ENCODE measurements at places on chromosomes 16 and 17. TPM values are rescaled to one million over a fixed set of nuclear protein-coding genes. Genes with fewer than 3 reads are reported as not detected.
A peak's percentile ranks its signal among the peaks of the same experiment; 100 is the strongest.

MT1M gene
- polyA plus RNA-seq = not detected

RUSF1 gene
- polyA plus RNA-seq = 70.6 TPM

ITGA2B gene
- 10.0 TPM for polyA plus RNA-seq

LLGL1 gene
- 27.4 TPM for polyA plus RNA-seq

TP53TG3F gene
- polyA plus RNA-seq = not detected

NR1D1 gene
- 3.1 TPM for polyA plus RNA-seq

LGALS9B gene
- polyA plus RNA-seq = not detected

CCL16 gene
- 0.19 TPM for polyA plus RNA-seq

CD300A gene
- 1.5 TPM for polyA plus RNA-seq

DNA sequence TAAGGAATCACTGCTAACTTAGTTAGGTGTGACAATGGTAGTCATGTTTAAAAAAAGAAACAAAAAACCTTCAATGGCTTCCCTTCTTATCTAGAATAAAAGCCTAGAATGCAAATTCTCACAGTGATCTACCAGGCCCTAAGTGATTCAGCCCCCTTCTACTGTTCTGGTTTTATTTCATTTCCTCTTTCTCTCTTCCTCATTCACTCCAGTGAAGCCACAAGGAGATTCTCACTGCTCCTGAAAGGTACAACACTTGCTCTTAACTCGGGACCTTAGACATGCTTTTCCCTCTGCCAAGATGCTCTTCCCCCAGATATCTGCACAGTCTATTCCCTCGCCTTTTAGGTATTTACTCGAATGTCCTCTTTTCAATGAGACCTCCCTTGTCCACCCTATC lies 3.7 kb downstream of the PIGS start:
- no peak for DNase-seq

- no peak for DNase-seq
Observed at GRCh38 chr17:7550344-7550743, 1.5 kb downstream of the TNFSF12 start.

DNA sequence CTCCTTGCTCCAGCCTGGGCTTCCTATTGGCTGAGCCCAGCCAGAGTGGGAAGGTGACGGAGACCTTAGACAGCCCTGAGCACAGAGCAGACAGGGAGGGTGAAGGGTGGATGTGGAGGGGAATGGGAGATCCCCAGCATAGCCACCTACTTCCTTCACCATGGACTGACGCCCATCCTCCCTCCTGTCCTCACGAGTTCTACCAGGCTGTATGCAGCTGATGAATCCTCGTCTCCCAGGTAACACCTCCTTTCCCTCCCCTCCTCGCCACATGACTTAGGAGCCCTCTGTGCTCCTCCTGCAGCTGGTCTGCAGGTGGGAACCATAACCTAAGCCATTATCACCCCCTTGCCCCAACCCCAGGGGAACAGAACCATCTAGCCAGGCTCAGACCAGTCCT lies 9.0 kb upstream of the CRHR1 start:
- DNase-seq = no peak

DNA sequence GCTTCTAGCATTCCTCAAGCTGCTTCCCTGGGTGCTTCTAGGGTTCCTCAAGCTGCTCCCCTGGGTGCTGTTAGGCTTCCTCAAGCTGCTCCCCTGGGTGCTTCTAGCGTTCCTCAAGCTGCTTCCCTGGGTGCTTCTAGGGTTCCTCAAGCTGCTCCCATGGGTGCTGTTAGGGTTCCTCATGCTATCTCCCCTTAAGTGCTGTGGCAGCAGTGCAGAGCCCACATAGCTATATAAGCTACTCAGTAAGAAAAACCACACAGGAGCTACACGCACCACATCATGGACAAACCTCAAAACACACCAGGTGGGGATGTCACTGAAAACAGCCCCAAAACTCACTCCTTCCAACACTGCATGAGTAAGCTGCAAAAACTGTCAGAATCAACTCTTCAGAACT lies 35.2 kb downstream of the ANKRD11 start:
- no peak for DNase-seq

DNA sequence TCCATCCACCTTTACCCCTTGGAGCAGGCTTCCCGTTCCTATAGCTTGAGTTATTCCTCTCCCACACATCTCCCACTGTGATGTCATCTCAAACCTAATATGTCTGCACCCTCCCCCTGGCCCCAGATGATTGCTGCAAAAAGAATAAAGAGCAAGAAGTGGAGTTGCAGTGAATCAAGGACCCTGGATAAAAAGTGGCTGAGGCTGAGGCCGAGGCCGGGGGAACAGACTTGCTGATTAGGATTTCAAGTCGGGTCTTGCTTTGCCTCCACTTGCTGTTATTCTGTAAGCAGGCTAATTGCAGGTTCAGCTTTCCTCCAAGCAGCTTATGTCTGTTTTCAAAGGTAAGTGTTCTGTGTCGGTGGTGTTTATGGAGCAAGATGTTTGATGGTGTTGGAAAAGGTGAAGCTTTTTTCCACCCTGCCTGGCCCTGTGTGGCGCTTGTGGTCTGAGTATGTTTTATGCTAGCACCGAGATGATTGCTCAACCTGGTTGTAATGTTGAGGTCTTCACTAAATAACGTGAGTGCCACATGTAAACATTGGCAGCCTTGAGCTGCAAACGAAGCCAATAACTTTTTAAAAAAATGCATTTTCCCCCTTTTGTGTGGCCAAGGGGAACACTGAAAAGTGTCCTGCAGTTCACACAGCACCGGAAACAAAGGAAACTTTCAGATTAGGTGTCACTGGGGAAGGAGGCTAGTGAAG lies 15.4 kb downstream of the HS3ST3B1 start:
- no peak for DNase-seq

GRCh38 chr16:22321340-22322001 lies 24.3 kb downstream of the POLR3E start:
- peak; percentile 47 for DNase-seq

DNA sequence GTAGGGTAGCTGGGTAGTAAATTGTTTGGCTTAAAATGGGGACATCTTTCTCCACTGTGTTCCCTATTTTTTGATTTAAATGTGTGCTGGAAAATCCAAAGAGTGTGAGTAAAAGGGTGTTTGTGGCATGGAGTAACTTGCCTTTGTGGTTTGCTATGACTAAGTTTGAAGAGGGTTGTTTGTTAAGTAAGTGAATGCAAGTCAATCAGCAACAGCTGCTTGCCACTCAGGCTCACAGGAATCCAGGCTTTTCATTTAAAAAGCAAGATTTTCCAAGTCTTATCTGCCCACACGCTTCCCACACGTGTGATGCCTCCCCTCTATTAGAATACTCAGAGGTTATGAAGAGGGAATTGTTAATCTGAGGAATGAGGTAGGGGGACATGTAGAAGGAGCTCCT lies 847.7 kb upstream of the RBFOX1 start:
- DNase-seq = no peak

GRCh38 chr17:54982399-54982798 lies 13.8 kb downstream of the STXBP4 start:
- DNase-seq = no peak

DNA sequence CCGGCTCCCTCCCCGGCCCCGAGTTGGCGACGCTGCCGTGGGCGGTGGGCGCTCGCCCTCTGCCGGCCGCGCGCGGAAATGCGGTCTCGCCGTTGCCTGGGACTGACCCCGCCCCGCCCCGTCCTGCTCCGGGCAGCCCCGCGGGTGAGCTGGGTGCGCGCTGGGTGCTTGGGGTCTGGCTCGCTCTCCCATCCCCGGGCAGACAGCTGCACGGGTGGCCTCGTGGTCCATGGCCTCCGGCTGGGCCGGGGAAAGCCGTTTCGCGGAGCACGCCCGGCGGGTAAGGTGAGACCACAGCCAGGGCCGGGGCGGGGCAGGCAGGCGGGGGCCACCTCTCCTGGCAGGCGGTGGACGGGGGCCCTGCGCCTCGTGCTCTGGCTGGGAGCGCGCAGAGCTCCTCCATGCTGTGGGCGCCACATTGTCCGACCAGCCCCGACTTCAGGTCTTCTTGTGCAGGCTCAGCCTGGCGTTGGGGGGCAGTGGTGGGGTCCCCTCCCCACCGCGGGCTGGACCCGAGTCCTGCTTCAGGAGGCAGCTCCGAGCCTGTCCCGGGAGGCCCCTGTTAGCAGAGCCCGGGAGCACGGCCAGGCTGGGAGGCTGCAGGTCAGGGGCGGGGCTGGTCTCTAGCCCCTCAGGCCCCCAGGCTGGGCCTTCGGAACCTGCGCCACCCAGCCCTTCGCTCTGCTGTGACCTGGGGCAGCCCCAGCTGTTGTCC lies 7.0 kb upstream of the C1QTNF8 start:
- no peak for DNase-seq

DNA sequence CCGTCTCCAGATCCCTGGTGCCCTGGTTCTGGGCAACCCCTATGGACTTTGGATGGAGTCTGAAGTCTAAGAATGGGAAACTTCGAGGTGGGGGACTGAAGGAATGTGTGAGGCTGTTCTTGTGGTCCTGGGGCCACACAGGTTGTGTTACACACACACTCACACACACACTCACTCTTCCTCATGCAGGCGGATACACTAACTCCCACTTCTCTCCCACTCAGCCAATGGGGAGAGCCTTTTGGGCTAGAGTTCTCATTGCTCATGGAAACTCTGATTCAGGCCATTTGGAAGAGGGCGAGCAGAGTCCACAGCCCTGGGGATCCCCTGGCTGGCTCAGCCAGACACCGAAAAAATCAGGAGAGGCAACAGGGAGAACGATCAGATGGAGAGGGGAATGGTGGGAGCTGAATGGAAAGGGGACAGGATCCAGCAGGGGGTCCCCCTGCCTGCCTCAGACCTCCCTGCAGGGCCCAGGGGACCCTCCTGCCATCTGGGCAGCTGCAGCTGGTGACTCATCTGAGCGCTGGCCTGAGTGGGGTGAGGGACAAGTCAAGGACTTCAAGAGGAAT lies 9.1 kb downstream of the IGFBP4 start:
- DNase-seq = no peak

DNA sequence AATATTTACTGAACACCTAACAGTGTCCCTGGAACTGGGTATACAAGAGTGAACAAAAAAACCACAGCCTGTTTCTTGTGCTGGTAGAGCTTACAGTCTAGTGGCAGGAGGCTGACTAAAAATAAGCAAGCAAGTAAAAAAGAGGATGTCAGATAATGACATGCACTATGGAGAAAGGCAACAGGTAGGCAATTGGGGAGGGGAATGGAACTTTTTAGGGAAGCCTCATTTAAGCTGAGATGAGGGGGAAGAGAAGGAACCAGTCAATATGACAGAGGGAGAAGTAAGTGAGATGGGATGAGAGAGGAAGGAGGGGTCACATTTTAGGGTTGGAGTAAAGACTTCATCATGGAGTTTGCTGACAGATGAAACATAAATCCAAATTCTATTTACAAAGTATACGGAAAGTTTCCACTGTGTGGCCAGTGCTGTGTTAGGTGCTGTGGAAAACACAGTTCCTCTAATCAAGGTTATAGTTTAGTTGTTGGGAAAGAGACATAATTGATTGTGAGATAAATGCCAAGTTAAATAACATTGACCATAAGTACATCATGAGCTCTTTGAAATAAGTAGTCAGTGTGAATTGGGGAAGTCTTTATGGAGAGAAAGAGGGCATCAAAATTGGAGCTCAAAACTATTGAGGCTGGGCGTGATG lies 251.4 kb downstream of the FTO start:
- DNase-seq = no peak

- DNase-seq = no peak
Observed at GRCh38 chr17:57338257-57338914, 82.1 kb downstream of the MSI2 start.

DNA sequence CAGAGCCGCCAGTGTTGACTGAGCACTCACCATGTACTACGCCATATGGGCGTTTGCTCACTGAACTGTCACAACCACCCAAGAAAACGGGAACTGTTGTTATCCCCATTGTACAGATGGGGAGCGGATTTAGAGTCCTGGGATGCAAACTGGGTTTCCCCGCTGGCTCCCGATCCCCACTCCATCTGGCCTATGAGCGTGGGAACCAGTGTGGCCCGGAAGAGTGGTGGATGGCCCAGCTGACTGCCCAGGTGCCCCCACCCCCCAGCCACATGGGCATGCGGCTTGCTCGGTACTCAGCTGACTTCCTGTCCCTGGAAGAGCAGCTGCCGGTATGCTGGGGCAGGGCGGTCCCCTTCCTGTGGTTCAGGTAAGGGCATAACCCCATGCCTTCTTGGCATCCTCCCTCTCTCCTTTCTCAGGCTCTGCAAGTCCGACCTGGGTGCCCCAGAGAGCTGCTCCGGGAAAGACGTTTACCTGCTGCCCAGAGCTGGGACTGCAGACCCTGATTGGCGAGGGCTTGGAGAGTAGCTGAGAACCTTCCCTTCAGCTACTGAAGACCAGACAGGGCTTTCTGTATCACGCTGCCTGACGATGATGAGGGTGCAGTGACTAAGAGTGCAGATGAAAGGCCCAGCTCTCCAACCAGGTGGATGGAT lies 16.2 kb downstream of the SOCS3 start:
- no peak for DNase-seq

DNA sequence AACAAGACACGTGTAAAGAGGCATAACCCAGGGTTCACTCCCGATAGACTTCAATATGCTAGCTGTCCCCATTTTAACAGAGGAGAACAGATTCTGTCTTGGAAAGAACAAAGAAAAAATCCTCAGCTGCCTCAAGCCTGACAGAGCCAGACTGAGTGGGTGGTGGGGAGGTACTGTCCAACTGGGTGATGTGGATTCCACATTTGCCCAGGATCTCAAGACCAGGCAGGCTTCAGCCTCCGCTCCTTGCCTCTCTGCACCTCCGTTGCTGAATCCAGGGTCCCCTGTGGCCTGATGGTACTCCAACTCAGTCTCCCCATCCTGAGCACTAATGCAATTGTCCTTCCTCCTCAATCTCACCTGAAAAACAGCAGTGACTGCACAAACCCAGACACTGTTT lies 163.8 kb downstream of the GSG1L start:
- no peak for DNase-seq

DNA sequence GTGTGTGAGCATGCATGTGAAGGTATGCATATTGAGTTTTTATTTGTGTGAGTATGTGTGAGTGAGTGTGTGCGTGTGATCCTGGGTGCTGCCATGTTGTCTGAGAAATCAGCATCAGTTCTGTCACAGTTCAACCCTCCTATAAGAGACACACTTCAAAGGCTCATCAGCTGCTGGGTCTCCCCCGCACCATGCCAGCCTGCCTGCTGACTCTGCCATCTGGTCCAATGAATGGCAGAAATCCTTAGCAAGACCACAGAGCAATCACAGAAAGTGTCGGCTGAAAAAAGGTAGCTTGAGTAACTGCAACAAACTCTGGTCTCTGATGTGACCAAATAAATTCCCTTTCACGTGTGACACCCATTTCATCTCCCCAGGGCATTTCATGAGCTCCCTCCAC lies 381.8 kb upstream of the MAF start:
- no peak for DNase-seq

All from left renal pelvis (tissue), 4 donors.